NCI-H2171 treated with DMSO at 0.1 percent for 48 hours (cell line): ENCODE measurements at places on chromosomes 5 and 9.

DNA sequence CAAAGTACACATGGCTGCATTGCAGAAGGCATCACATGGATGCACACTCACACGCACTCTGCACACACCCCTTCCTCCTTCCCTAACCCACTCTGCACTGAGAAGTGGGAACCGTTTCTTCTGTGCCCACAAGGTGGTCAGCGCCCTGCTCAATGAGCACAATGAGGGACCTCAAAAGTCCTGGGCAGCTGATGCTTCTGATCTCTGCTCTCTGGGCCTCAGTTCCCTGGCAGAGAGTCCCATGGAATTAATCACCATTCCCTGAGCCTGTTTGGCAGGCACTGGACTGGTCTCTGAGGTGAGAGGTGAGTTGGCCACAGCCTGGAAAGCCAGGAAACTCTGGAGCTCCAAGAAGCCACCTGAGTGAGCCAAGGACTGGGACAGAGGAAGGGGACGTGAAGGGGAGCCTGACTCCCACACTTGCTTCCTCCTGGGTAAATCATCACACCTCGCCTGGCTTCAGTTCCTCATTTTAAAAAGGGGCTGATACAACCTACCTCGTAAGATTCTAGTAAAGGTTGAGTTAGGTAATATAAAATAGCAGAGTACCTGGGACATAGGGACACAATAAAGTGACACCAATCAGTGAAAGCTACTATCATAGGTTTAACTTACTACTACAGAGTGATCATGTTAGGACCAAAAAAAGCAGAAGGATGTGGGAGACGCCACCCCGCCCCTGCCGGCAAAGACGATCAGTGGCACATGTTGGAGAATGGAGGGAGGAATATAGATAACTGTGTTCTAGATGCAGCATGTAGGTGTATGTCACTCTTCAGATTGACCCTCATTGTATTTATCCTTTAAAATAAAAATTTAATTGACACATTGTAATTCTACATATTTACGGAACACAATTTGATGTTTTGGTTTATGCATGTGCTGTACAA is 21.1 kb upstream of the IGFBPL1 start:
- no peak for DNase-seq

DNA sequence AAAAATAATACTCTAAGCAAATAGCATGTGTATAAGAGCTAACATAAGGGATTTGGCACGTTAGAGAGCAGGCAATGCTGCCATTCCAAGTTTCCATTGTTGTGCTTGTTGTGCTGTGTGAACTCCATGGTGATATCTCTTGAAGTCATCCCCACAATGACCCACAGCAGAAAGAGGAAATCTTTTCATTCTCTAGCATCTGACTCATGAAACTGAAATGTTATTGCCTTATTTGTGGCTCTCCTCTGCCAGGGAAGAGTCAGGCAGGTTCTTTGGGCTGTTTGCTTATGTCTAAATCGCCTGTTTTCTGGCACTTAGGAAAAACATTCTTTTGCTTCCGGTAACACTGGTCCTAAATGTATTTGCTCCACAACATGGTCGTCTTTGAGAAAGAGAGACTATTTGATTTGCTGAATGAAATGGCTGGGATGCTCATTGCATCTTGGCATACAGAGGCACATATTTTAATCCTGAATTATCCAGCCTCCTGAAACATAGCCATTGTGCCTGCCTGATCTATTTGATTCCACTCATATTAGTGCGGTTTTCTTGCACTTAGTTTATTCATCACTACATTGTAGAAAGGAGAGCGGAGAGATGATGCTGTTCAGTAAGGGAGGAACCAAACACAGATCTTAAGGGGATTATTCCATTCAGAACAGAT is 188.8 kb downstream of the CSNK1G3 start:
- no peak for DNase-seq

- no peak for DNase-seq
Measured at GRCh38 chr5:157469687-157470086, 9.7 kb downstream of the NIPAL4 start.

DNA sequence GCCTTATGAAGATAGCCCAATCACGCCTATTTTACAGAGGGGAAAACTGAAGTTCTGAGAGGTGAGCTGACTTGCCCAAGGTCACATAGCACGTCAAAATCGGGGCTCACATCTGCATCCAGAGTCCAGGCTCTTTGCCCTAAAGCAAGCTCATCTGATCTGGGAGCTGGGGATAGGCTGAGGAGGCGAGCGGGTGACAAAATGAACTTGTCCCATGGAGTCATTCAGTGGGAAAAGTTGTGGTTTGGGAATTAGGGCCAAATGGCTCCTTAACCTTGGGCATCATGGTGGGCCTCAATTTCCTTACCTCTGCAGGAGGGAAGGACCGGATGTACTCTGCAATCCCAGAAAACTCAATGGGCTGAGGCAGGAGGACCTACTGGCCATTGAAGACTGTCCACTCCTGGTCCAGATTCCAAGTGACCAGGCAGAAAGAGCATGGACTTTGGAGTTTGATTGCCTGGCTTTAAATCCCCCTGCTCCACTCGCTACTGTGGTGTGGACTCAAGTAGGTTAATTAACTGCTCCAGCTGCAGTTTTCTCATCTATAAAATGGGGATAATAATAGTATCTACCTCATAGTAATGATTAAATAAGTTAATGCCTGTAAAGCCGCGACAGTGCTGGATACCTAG is 160.4 kb downstream of the RGS3 start:
- no peak for DNase-seq
